ENCODE measurements at places on chromosomes 12 and 14. TPM values are rescaled to one million over a fixed set of nuclear protein-coding genes. Genes with fewer than 3 reads are reported as not detected.

The TAS2R9 gene
- not detected for polyA plus RNA-seq

The TDRD9 gene
- polyA plus RNA-seq: 1.2 TPM

The SYNDIG1L gene
- polyA plus RNA-seq: not detected

The CDCA3 gene
- 1.5 TPM for polyA plus RNA-seq

The OTOGL gene
- polyA plus RNA-seq: not detected

The KSR2 gene
- polyA plus RNA-seq: not detected

The ADAM21 gene
- polyA plus RNA-seq: 0.30 TPM

The DAO gene
- polyA plus RNA-seq: not detected

The SYNE2 gene
- 20.0 TPM for polyA plus RNA-seq

The PARP11 gene
- polyA plus RNA-seq: 5.4 TPM

The AHNAK2 gene
- not detected for polyA plus RNA-seq

The PLEKHD1 gene
- polyA plus RNA-seq: 0.08 TPM

The RASSF3 gene
- 5.2 TPM for polyA plus RNA-seq

The AVPR1A gene
- polyA plus RNA-seq: not detected

The SIX6 gene
- polyA plus RNA-seq: not detected

The CCNK gene
- 32.9 TPM for polyA plus RNA-seq

The RSRC2 gene
- 50.7 TPM for polyA plus RNA-seq

The RITA1 gene
- polyA plus RNA-seq: 36.6 TPM

The OLR1 gene
- not detected for polyA plus RNA-seq

The ERH gene
- 39.4 TPM for polyA plus RNA-seq

The LGR5 gene
- polyA plus RNA-seq: not detected

The C3AR1 gene
- polyA plus RNA-seq: 20.2 TPM

The RAN gene
- polyA plus RNA-seq: 478 TPM

The SYNE3 gene
- polyA plus RNA-seq: not detected

The KIF26A gene
- not detected for polyA plus RNA-seq

The SERPINA9 gene
- polyA plus RNA-seq: not detected

The OR4E2 gene
- not detected for polyA plus RNA-seq

The P2RX2 gene
- not detected for polyA plus RNA-seq

The APOLD1 gene
- not detected for polyA plus RNA-seq

The VAMP1 gene
- polyA plus RNA-seq: 7.8 TPM

The DLK1 gene
- polyA plus RNA-seq: not detected

The REM2 gene
- polyA plus RNA-seq: 0.74 TPM

The GEMIN2 gene
- polyA plus RNA-seq: 10.1 TPM

The CD163L1 gene
- not detected for polyA plus RNA-seq

The CLEC2B gene
- 130 TPM for polyA plus RNA-seq

The TC2N gene
- 112 TPM for polyA plus RNA-seq

The HNRNPC gene
- 879 TPM for polyA plus RNA-seq

The TSPAN31 gene
- polyA plus RNA-seq: 72.6 TPM

The TAS2R19 gene
- not detected for polyA plus RNA-seq

The SLCO1C1 gene
- not detected for polyA plus RNA-seq

The CEBPE gene
- polyA plus RNA-seq: not detected

The IQSEC3 gene
- polyA plus RNA-seq: 0.07 TPM

The FAM181A gene
- not detected for polyA plus RNA-seq

The DHH gene
- polyA plus RNA-seq: not detected

The SETD1B gene
- polyA plus RNA-seq: not detected

The ATL1 gene
- not detected for polyA plus RNA-seq

The RNASE1 gene
- not detected for polyA plus RNA-seq

The HOXC11 gene
- polyA plus RNA-seq: not detected

The PSMB5 gene
- 25.6 TPM for polyA plus RNA-seq

The COCH gene
- 0.19 TPM for polyA plus RNA-seq

The ERBB3 gene
- not detected for polyA plus RNA-seq

The PRB3 gene
- not detected for polyA plus RNA-seq

Measured in immature natural killer cell (primary cell).